ENCODE measurements at places on chromosomes 4 and X.

GRCh38 chrX:13664020-13664419 lies 11.1 kb downstream of the TCEANC start:
- DNase-seq: no peak

GRCh38 chrX:147174591-147174990 lies 360.0 kb upstream of the CXorf51A start:
- DNase-seq: no peak

- no peak for DNase-seq
Measured at GRCh38 chr4:4853371-4853823, 6.1 kb upstream of the MSX1 start.

GRCh38 chrX:41025926-41026701 lies 59.1 kb upstream of the USP9X start:
- DNase-seq: no peak

GRCh38 chr4:14234307-14234706 lies 606.8 kb upstream of the BOD1L1 start:
- no peak for DNase-seq

DNA sequence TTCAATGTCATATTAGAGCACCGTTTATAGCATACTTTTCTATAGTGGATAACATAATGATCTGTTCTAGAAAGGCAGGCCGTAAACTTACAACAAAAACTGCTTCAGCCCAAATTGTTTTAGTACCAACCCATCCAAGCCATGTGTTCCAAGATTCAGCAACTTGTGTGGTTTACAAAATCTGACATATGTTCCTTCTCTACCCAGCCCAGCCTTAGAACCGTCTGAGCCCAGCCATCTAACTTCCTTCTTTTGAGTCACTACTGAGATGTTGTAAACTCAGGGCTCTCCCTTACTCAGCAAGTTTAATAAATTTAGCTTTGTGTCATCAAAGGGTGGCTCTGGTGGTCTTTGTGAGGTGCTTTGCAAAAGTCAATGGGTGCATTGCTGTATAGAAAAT lies 32.4 kb upstream of the REPS2 start:
- no peak for DNase-seq
